ENCODE measurements at places on chromosomes 12 and 14.

DNA sequence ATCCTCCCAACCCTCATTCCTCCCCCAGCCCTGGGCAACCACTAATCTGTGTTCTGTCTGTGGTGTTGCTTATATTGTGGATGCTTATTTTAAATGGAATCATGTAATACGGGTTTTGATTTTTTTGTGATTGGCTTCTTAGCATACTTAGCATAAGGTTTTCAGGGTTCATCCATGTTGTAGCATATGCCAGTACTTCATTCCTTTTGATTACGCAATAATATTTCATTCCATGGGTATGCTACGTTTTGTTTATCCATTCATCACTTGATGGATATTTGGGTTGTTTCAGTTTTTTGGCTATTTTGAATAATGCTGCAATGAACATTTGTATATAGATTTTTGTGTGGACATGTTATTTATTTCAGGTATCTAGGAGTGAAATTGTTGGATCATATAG is 82.9 kb downstream of the TSPAN9 start:
- DNase-seq: no peak

DNA sequence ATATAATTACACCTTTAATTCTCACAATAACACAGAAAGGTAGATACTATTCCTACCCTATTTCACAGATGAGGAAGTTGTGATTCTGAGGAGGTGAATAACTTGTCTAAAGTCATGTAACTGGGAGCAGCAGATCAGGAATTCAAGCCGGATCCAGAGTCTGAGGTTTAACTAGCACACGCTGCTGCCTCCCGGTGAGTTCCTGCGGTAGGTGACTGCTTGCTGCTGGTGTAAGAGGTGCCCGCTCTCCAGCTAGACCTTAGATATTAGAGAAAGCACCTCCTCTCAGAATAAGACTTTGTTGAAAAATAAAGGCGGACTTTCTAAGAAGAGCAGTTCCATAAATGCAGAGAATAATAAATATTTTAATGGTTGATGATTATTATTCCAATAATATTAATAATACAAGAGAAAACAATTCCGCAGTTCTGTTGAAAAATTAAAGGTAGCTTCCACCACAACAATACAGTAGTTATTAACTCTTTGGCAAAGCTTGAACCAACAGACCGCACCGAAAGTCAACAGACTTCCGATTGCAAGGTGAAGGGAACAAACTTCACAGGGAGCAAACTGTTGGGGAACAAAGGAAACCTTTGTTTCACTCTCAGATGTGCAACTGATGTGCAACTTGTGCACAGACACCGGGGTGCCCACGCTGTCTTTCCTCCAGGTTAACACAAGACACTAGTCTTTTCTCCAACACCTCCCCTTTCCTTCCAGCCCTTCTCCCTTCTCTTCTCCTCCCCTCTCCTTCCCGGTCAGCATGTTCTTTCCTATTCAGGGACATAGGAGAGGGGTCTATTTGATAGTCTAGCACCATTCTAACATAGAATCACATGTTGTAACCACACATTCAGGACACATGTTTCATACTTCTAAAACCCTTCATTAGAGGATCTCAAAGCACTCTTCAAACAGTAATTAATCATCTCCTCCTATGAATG is 73.2 kb upstream of the EGLN3 start:
- DNase-seq: no peak

GRCh38 chr12:124388679-124389137 is 93.8 kb downstream of the RFLNA start:
- DNase-seq: peak; percentile 70

DNA sequence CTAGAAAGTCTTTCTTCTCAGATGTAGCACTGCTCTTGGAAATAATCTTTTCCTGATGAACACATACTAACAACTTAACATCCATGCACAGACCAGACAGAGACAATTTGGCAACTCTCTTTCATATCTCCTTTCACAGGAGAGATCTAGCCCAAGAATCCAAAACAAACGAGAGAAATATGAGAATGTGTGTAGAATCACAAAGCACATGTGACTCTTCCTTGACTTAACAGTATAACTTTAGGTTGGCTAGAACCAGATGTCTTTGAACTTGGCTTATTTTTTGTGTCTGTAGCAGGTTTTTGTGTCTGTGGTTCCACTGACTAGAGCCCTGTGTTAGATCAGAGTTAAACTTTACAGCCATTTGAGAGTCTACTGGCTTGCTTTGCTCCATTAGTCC is 114.2 kb downstream of the STXBP6 start:
- DNase-seq: no peak

GRCh38 chr14:100709289-100710284 is 17.1 kb upstream of the DLK1 start:
- no peak for DNase-seq

GRCh38 chr12:109201496-109201885 is 85.1 kb downstream of the ACACB start:
- DNase-seq: no peak

GRCh38 chr12:13223179-13223804 is 26.8 kb downstream of the EMP1 start:
- no peak for DNase-seq

- no peak for DNase-seq
Observed at GRCh38 chr12:108833757-108834472, 23.5 kb downstream of the SSH1 start.

GRCh38 chr14:49972131-49972671 is 79.3 kb downstream of the ARF6 start:
- no peak for DNase-seq

- DNase-seq: no peak
Observed at GRCh38 chr14:69002069-69002468, 23.0 kb upstream of the ACTN1 start.

DNA sequence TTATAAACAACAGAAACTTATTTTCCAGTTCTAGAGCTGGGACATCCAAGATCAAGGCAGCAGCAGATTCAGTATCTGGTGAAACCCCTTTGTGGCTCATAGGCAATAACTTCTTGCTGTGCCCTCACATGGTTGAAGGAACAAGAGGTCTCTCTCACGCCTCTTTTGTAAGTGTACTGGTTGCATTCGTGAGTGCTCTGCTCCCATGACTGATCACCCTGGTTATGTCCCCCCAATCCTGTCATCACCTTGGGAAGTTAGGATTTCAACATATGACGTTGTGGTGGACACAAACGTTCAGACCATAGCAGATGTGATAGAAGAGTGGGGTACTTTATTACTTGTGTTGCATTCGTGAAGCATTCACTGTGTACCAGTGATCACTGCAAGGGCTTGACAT is 184.0 kb downstream of the SRGAP1 start:
- DNase-seq: no peak

- no peak for DNase-seq
Observed at GRCh38 chr12:46452776-46453175, 80.2 kb upstream of the SLC38A2 start.

DNA sequence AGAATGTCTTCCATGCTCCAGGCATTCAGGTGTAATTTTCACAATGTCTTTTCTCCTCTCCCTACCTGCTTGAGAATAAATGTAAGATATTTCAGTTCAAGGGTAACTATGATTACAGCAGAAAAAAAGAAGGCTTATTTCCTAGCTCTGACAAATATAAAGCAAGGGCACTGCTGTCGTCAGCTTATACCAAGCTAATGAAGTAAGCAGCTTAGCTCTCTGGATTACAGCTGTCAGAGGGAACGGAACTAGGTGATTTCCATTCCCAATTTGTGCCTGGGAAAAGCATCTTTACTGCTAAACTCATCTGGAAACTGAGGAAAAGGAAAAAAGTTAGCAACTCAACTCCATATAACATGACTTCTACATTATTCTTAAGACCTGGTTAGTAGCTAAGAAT is 56.5 kb downstream of the ZFYVE26 start:
- DNase-seq: no peak

DNA sequence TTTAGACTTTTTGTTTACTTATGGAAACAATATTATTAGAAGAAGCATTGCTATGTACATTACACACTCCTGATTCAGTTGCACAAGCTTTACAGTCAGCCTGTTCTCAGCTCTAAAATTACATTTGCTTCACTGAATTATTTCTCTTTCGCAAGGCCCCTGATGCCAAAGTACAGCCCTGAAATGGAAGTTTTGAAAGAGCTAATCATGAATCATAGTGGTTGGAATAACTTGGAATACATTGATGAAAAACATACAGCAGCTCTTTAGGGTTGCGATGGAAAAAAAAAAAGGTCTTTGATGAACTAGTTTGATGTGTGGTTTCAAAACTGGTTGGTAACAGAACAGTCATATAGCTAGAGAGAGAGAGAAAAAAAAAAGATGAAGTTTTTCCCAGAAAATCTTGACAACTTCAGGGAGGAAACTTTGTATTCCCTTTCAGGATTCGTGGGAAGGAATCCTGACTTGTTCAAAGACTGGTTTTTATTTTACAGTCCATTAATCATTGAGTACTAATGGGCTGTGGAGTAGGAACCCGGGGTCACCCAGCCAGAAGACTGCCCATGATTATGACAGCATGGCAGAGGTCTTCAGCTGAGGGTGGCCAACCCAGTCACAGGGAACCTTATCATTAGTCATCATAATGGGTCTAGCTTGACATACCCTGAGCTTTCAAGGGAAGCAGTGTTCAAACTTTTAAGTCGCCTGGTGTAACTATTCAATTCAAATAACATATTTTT is 460.1 kb downstream of the NAV3 start:
- DNase-seq: no peak

- DNase-seq: no peak
Observed at GRCh38 chr14:65024957-65025356, 38.3 kb downstream of the FNTB start.

- no peak for DNase-seq
Observed at GRCh38 chr14:21780429-21781084, 106.9 kb upstream of the OR4E1 start.

GRCh38 chr12:9761419-9761781 is 699 bp upstream of the CD69 start:
- no peak for DNase-seq

DNA sequence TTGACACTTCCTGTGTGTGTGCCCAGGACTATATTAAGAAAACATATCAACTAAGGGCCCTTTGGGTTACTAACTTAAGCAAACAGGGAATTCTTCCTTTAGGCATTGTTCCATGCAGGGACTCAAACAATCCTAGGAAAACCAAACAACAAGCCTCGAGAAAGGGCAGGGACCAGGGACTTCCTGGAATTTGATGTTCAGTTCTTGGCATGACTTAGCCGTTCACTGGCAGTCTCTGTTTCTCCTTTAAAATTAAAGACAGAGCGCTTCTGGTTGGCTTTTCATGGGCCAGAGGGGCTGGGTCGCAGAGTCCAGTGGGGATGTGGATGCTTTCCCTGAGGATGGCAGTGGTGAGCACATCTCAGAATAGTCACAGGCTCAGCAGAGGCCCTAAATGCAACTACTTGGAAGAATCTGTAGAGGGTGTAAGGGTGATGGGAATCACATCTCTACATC is 35.2 kb downstream of the RNFT2 start:
- no peak for DNase-seq

DNA sequence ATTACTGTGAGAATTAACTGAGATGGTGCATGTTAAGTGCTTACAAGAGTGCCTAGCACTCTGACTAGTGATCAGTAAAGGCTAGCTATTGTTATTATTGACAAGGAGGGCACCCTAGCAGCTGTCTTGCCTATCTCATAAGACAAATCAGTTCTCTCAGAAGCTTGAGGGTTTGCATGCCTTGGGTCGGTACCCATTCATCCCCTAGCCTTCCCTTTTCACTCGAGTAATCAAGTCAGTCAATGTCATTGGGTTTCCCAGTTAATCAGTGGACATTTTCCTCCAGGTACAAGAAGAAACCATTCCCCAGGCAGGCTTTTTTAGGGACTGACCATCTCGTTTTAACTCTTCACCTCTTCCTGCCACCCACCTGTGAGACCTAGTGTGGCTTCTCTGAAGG is 10.4 kb upstream of the TFCP2 start:
- no peak for DNase-seq

- peak; percentile 9 for DNase-seq
Observed at GRCh38 chr12:31591380-31591901, 505 bp upstream of the DENND5B start.

- no peak for DNase-seq
Observed at GRCh38 chr12:114141921-114142564, 175.9 kb upstream of the RBM19 start.

DNA sequence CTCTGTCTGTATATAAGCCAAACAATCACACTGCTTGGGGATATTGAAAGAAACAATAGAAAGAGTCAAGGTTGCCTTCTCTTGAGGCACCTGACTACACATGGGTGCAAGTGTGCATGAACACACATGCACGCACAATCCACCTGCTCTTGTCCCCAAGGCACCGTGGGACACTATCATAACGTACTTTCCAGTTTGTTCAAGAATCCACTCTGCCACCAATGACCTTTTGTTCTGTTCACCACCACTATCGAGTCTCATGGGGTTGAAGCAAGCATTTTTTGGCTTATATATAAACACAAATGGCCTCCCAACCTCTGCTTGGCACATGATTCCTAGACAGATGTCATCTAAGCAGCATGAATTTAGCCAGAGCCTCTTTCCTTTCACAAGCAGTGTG is 365.4 kb downstream of the EMP1 start:
- no peak for DNase-seq

GRCh38 chr12:95532851-95533250 is 18.4 kb downstream of the USP44 start:
- DNase-seq: peak; percentile 30

DNA sequence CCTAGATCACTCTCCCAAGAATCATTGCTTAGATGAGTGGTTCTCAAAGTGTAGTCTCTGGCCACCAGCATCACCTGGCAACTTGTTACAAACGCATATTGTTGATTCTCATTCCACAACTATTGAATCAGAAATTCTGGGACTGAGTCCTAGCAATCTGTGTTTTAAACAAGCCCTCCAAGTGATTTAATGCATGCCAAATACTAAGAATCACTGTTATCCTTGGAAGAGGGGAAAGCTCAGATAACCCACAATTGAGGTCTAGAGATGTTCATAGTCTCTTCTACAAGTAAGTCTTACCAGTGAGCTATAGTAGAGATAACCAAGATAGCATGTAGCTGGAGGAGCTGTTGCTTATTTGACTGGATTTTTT is 666.6 kb downstream of the DIO2 start:
- no peak for DNase-seq

DNA sequence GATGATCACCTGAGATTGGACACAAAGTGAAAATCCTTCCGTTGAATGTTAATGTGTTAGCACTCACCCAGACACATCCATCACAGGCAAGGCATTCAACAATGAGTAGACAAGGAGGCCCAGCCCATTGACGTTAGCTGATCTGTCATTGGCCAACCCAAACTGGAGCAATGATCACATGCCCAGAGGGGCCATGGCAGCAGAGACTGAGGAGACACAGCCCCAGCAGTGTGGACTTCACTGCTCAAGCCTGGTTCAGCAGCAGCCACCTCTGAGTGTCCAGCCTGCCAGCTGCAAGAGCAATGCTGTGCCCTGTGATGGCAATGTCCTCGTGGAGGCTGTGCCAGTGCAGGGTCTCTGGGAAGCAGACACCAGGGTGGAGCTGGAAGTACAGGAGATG is 622.2 kb downstream of the AACS start:
- no peak for DNase-seq
